Lung (tissue), 17 donors: ENCODE measurements at places on chromosomes 5 and 9. TPM values are rescaled to one million over a fixed set of nuclear protein-coding genes. Genes with fewer than 3 reads are reported as not detected.

SAXO1 gene
- 0.02 TPM for polyA plus RNA-seq

LAMC3 gene
- polyA plus RNA-seq: 16.1 TPM

ADGRD2 gene
- polyA plus RNA-seq: not detected

UIMC1 gene
- 21.6 TPM for polyA plus RNA-seq

SPINK7 gene
- polyA plus RNA-seq: not detected

PCDHB3 gene
- polyA plus RNA-seq: 0.84 TPM

ANKRD31 gene
- polyA plus RNA-seq: 0.08 TPM

SV2C gene
- polyA plus RNA-seq: not detected

GLDC gene
- polyA plus RNA-seq: 0.10 TPM

GMCL2 gene
- not detected for polyA plus RNA-seq

SLCO6A1 gene
- polyA plus RNA-seq: not detected

IFNA21 gene
- not detected for polyA plus RNA-seq

CNTNAP3 gene
- polyA plus RNA-seq: 1.5 TPM

FTMT gene
- not detected for polyA plus RNA-seq

ST6GALNAC6 gene
- polyA plus RNA-seq: 45.3 TPM

EQTN gene
- not detected for polyA plus RNA-seq

PKD2L2 gene
- 0.05 TPM for polyA plus RNA-seq

GFRA3 gene
- 0.11 TPM for polyA plus RNA-seq

HAPLN1 gene
- polyA plus RNA-seq: 0.04 TPM

NR5A1 gene
- not detected for polyA plus RNA-seq

SEMA6A gene
- 3.4 TPM for polyA plus RNA-seq

INSL6 gene
- polyA plus RNA-seq: not detected
